NCI-H510A (cell line): ENCODE measurements at places on chromosomes 6 and 20.

- DNase-seq = no peak
These were observed 117.6 kb upstream of the CLDN20 start for GRCh38 chr6:155146205-155146604.

- DNase-seq = no peak
These were observed 934 bp downstream of the KCNK5 start for GRCh38 chr6:39228111-39228971.

- no peak for DNase-seq
These were observed 40.0 kb upstream of the FANCE start for GRCh38 chr6:35412102-35412501.

- no peak for DNase-seq
These were observed 104.9 kb downstream of the FOXO3 start for GRCh38 chr6:108665495-108666196.

DNA sequence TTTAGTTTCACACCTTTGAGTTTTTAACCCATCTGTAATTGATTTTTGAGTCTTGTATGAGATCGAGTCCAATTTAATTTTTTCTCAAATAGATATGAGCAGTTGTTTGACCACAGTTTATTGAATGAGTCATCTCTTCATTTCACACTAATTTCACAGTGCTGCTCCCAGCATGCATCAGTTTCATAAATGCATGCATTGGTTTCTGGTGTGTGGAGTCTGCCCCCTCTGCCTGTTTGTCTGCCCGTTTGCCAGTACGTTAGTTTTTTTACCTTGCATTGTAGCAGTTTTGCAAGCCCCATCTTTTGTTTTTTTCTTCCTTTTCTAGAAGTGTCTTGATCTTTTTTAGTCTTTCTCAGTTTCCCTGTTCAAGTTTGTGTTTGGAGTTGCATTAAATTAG, 11.9 kb downstream of the SLX4IP start:
- no peak for DNase-seq

- DNase-seq = no peak
These were observed 113.0 kb upstream of the CST7 start for GRCh38 chr20:24836041-24836533.

DNA sequence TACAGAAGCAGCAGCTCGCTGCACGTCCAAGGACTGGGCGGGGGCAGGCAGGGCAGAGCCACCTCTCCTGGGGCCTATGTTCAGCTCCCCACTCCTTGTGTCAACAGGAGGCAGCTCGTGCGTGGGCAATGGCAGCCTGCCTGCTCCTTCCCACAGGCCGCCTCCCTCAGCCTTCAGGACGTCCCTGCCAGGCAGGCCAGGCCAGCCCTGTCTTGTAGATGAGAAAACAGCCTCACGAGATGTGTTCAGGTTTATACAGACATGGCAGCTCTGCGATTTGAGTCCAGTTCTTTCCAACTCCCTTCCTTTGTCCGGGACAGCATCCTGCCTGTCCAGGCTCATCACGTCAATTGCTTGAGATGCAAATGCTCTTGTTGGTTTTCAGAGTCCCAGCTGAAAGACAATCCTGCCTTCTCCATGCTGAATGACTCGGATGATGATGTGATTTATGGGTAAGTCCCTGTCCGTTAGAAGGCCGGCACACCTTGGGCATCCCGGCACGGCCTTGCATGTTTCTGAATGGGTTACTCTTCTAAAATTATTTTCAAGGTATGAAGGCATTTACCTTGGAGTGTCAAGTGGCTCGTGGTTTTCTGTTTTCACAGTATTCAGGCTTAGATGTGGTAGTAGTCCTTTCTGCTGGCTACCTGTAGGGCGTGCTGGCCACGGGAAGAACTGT, 13.5 kb downstream of the DYNLT1 start:
- no peak for DNase-seq

GRCh38 chr6:43871933-43872332, 101.9 kb downstream of the VEGFA start:
- peak; percentile 69 for DNase-seq

DNA sequence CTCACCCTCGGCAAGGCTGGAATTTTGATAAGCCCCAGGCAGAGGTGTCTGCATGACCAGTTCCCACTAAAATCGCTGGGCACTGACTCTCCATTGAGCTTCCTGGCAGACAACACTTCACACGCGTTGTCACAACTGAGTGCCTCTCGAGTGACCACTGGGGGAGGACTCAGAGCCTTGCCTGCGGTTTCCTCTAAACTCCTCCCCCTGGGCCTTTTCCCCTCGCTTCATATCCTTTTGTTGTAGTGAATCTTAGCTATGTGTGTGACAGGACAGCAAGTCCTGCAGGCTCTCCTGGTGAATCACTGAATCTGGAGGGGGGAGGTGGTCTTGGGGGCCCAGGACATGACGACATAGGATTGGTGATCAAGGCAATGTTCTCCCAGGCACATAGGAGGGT, 670.8 kb downstream of the PRKN start:
- DNase-seq = peak; percentile 19
